Left kidney (tissue), 8 donors: ENCODE measurements at places on chromosomes 6 and 20.

- DNase-seq, result no peak
Measured at GRCh38 chr20:47777220-47777619, 8.1 kb downstream of the SULF2 start.

DNA sequence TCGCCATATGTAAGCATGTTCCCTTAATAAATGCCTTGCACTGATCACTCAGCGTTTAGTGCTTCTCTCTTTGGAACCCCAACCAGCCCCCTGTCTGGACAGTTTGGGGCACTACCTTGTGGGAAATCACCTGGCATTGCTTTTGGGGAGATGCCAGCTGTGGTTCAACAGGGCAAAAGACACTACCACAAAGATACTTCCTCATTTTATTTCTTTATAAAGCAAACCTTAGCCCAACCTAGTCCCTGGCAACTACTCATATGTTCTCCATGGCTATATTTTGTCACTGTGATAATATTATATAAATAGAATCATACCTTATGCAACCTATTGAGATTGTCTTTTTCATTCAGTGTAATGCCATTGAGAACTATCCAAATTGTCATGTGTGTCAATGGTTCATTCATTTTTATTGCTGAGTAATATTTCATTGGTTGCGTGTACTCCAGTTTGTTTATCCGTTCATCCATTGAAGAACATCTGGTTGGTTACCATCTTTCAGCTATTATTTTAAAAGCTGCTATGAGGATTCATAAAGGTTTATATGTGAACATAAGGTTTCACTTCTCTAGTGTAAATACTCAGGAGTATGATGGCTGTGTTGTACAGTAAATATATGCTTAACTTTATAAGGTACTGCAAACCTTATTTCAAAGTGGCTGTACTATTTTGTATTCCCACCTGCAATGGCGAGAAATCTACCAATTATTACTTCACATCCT is 114.8 kb downstream of the MOXD1 start:
- no peak for DNase-seq

- no peak for DNase-seq
Measured at GRCh38 chr6:54428431-54428830, 120.2 kb downstream of the TINAG start.

GRCh38 chr6:57064809-57065208 is 18.3 kb downstream of the KIAA1586 start:
- no peak for DNase-seq

- DNase-seq, result no peak
Measured at GRCh38 chr6:52210227-52210626, 24.1 kb downstream of the IL17A start.

- DNase-seq, result no peak
Measured at GRCh38 chr20:137668-138490, 4.5 kb upstream of the DEFB126 start.

GRCh38 chr20:51460569-51461265 is 81.8 kb downstream of the NFATC2 start:
- DNase-seq, result no peak

GRCh38 chr20:1862663-1863053 is 32.5 kb upstream of the SIRPA start:
- DNase-seq, result no peak

- DNase-seq, result no peak
Measured at GRCh38 chr20:23037017-23037481, 1.9 kb downstream of the SSTR4 start.

DNA sequence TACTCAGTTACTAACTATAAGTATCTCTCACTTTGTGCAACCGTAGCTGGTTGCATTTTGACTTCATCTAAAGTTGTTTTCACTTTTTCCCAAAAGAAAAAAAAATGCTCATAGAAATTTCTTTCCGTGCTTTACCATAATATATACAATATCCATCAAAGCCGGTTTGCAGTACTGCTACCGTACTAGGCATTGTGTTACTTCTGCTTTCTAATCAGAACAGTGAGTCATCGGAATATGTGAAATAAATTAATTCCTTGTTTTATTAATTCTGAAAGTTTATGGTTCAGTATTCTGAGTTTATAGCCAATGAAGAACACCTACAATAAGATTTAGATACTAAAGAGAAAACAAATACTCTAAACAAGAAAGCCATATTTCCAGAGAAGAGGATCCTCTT is 72.5 kb downstream of the TNFRSF21 start:
- no peak for DNase-seq

DNA sequence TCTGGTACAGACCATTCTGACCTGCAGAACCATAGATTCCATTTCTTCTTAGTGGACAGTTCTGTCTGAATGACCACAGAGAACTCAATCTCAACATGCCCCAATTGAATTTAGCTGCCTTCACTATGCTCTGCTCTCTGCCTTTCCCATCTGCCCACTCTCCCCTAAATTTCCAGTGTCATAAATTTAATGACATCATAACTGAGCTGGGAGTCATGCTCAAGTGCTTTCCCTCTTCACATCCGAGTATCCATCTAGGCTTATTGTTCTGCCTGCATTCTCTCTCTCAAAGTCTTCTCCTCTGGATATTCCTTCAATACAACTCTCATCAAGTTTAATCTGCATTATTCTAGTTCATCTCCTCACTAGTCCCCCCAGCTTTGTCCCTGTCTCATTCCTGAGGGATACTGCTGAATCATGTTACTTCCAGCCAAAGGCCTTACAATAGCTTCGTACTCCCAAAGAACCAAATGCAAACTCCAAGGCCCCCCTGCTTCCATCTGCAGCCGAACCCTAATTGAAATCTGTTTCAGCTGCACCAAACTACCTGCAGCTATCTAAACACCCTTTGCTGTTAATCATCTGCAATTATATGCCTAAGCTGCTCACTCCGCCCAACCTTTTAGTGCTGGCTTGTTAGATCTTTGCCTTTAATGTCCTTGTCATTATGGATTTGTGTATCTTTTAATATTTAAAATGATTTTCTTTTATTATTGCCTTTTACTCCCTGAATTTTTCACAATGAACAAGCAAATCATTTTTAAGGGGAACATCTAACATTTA is 46.1 kb downstream of the SLC35B3 start:
- DNase-seq, result no peak

- DNase-seq, result no peak
Measured at GRCh38 chr20:15937179-15937578, 636.1 kb downstream of the KIF16B start.

DNA sequence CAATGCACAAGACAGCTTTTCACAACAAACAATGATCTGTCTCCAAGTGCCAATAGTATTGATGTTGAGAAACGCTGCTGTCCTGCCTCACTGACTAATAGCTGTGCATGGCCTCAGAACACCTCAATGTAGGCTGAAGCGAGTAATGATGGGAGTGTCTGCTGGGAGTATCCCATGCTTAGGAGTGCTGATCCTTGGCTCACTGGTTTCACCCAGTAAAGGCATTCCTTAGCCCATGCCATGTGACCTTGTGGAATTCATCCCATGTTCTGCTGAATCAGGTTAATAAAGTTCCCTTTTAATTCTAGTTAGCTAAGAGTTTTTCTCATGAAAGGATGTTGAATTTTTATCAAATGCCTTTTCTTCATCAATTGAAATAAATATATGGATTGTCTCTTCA is 3.8 kb upstream of the WFDC12 start:
- DNase-seq, result peak; percentile 6

DNA sequence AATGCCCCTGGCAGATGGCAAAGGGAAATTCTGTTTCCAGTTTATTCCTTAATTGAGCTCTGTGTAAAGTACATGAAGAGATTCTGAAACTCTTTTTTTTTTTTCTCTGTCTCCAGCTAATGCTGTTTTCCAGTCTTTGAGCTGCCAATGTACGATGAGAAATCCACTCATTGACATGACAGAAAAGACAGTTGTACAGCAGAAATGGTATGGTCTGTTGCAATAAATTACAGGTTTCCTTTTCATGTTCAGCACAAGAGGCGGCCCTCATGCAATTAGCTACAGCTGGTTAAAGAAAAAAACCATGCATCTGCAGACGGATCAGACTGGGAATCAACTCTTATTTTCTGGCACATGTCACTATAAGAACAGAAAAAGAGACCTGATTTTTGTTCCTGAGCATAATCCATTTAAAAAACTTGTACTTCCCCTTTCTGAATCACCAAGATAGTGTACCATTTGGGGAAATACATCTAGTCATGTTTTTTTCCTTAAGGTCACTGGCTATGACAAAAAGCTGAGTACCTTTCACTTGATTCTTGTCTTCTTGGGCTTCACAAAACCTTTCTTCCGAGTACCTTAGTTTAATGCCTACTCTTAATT is 289.8 kb upstream of the PREP start:
- DNase-seq, result no peak

DNA sequence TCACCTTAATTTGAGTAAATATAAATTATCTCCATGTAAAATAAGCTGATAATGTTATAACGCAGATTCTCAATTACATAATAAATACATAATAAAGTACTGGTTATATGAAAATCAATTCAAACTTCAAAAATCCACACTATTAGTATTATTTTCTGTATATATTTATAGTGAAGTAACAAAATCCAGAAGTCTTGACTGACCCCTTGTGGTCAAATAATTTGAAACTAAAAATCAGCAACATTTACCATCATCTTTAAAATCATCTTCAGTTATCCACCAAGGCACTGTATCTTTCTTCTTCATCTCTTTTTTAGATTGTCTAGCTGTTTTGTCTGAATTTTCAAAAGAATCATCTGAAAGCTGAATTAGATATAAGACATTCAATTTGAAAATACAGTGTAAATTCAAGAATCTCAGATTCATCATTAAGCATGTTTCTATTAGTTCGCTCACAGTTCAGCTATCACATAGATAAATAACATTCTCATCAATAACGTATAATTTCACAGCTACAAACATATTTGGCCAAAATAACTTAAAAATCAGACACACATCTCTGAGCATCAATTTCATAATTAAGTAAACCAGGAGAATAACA is 6.5 kb downstream of the CEP162 start:
- peak; percentile 15 for DNase-seq

DNA sequence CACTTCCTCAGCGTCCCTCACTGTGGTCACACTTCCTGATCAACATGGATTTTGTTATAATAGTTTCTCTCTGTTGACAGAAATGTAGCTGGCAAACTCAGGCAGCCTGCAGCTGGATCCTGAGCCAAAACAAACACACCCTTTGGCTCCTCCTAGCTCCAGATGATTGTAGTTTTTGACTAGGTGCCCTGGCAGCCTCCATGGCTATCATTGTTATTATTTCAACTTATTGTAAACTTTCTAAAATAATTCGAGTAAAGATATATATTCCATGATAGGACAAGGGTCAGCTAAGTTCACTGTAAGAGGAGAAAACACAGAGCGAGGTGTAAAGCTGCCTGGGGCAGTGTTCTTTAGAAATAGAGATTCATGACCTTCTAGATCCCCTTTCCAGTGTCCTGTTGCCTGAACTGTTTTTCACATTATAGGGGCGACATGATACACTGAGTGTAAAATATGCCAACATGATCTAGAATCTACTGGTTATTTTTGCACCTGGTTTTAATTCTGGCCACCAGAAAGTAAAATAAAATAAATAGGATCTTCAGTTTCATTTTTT is 98.2 kb upstream of the HDGFL1 start:
- DNase-seq, result peak; percentile 57

GRCh38 chr6:167687116-167687725 is 139.5 kb upstream of the AFDN start:
- no peak for DNase-seq

DNA sequence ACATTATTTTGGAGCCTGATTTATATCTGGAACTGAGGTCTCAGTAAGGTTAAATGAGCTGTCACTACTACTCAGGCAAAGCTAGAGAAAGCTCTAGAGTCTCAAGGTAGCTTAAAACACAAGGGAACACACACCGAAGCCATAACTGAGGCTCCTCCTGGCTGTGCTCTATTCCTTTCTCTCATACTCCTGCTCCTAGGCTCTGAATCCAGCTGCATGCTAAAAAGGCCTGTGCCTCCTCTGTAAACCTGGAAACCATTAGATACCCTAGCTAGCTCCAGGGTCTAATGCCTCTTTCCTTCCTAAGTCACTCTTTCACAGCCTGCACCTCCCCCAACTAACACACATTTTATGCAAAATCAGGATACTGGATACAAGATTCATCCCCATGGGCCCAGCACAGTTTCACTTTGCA is 17.1 kb downstream of the RIPOR2 start:
- no peak for DNase-seq

GRCh38 chr6:91926827-91927226 is 1340.0 kb upstream of the MAP3K7 start:
- no peak for DNase-seq

DNA sequence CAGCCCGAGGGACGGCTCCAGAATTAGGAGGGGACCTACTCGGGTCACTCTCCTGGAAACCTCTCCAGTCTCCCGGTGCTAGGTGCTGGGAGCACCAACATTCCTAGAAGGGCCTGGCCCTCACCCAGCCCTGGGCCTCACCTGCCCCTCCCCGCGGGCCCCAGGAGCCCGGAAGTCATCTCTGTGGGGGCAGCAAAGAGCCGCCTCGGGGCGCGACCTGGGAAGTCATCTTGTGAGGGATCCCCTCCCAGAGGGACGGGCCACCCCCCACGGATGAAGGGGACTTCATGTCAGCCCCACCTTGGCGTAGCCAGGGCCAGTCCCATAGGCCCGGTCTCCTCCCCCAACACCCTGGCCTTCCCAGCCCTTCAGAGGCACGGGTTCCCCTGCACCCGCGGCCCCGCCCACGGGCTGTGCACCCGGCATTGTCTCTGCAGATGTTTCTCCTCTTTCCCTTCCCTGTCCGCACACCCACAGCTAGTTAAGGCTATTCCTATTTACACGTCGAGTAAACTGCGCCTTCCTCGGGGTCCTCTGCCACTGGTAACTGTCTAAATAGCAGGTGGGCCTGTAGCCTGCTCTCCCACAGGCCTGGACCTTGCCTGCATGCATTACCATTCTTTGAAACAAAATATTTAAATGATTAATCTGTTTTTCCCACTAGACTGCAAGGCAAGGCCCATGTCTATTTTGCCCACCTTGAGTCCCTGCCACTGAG is 896 bp upstream of the RNASET2 start:
- no peak for DNase-seq

DNA sequence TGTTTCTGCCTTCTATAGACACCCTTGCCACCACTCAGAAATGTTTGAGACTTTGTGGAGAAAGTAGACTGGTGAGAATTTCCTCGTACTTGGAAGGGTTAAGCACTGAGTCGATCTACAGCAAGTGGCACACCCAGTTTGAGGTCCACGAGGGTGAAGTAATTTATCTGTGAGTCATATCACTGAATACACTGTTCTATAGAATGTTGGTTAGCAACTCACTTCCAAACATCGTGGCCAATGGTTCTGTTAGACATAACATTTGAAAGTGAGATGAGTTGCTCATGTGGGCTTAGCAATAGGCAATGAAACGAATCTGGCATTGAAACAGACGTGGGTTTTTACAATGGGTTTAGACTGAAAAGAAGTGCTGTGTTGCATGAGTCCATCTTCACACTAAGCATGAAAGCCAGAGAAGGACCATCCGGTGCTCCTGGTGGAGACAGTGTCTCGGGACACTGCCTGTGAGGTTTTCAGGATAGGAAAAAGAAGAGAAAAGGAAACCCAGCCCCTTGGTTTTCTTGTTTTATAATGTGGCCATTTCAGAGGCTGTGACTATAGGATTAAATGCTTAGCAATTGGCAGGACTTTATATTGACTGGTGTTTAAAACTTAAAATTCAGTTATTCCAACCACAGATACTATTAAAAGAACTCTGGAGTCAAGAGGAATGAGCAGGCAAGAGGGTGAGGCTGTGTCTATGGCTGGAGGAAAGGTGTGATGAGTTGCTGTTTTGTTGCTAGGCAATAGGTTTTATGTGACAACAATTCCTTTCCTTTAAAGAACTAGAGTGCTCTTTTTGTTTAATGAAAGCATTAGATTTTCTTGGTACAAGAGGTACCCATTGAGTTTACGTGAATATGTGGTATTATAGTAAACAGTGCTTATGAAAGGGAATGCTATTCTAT is 31.0 kb upstream of the EZR start:
- peak; percentile 39 for DNase-seq

GRCh38 chr6:11711984-11712711 is 66.5 kb downstream of the ADTRP start:
- DNase-seq, result no peak
